ENCODE measurements at places on chromosomes 16 and 17. TPM values are rescaled to one million over a fixed set of nuclear protein-coding genes. Genes with fewer than 3 reads are reported as not detected.

DNA sequence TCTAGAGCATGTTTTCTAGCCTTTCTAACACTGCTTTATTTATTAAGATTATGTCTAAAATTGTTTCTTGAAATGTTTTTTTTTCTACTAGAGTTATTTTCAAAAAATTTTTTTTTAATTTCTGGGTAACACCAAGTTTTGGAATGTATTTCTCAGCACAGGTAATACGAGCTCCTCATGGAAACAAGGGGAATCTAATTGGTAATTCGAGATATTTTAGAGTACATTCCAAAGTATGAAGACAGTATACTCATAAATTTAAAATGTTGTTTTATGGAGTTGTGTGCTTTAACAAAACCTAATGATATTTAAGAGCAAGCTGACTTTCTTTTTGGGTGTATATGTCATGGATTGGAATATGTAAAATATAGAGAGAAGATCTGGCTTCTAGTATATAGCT lies 42.4 kb downstream of the OMG start:
- H3K4me3 ChIP-seq: no peak overlapping the region
- H3K4me1 ChIP-seq: peaks cover 7% of the 10 kb centered on the region
- DNase-seq: no peak
- no peaks in the 10 kb centered on the region for H3K27me3 ChIP-seq
- no peaks in the 10 kb centered on the region for H3K36me3 ChIP-seq
- no peak overlapping the region for H3K27ac ChIP-seq

- no peak overlapping the region for H3K4me3 ChIP-seq
- no peaks in the 10 kb centered on the region for H3K36me3 ChIP-seq
- peaks cover 13% of the 10 kb centered on the region for H3K27me3 ChIP-seq
- no peak overlapping the region for H3K27ac ChIP-seq
- H3K4me1 ChIP-seq: peaks cover 12% of the 10 kb centered on the region
Observed at GRCh38 chr16:17578981-17579874, 108.5 kb upstream of the XYLT1 start.

DNA sequence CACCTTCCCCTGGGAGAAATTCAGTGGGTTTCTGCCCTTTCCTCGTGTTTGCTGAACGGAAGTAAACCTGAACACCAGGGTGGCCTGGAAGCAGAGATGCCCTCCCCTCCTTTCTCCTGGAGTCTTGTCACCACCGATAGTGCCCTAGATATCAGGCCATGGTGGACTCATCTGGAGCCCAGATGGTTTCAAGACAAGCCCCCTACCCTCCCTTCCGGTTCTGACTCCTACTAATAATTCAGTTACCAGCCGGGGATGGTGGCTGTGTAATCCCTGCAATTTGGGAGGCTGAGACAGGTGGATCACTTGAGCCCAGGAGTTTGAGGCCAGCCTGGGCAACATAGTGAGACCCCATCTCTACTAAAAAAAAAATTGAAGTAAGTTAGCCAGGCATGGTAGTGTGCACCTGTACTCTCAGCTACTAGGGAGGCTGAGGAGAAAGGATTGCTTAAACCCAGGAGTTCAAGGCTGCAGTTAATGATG lies 2.4 kb downstream of the ZNF469 start:
- no peak overlapping the region for H3K4me3 ChIP-seq
- peaks cover 26% of the 10 kb centered on the region for H3K4me1 ChIP-seq
- H3K36me3 ChIP-seq: peaks cover 4% of the 10 kb centered on the region
- no peak overlapping the region for H3K27ac ChIP-seq

- H3K36me3 ChIP-seq: peaks cover 6% of the 10 kb centered on the region
- no peaks in the 10 kb centered on the region for H3K27me3 ChIP-seq
- H3K4me3 ChIP-seq: no peak overlapping the region
- peak overlapping the region; percentile 86 for H3K27ac ChIP-seq
Observed at GRCh38 chr17:68909066-68909465, 46.1 kb downstream of the ABCA8 start.

DNA sequence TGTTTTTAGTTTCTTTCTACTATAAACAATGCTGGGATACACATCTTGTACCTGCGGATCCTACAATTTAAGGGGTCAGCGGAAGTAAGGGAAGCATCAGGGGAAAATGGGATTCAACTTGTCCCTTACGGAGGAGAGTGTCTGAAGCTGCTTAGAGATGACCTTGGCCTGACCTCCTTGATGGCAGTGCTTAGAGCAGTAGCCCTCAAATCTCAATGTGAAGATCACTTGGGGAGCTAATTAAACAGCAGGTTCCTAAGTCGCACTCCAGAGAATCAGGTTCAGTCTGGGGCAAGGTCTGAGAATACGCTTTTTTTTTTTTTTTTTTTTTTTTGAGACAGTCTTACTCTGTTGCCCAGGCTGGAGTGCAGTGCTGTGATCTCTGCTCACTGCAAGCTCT lies 9.6 kb upstream of the METTL16 start:
- no peak overlapping the region for H3K4me3 ChIP-seq
- no peak for DNase-seq
- no peak overlapping the region for H3K27ac ChIP-seq
- H3K4me1 ChIP-seq: no peaks in the 10 kb centered on the region
- peaks cover 3% of the 10 kb centered on the region for H3K36me3 ChIP-seq

GRCh38 chr16:89867918-89868317 lies 5.5 kb upstream of the TCF25 start:
- H3K4me1 ChIP-seq: no peaks in the 10 kb centered on the region
- peaks cover 44% of the 10 kb centered on the region for H3K36me3 ChIP-seq
- H3K27ac ChIP-seq: no peak overlapping the region
- no peaks in the 10 kb centered on the region for H3K27me3 ChIP-seq
- DNase-seq: no peak

DNA sequence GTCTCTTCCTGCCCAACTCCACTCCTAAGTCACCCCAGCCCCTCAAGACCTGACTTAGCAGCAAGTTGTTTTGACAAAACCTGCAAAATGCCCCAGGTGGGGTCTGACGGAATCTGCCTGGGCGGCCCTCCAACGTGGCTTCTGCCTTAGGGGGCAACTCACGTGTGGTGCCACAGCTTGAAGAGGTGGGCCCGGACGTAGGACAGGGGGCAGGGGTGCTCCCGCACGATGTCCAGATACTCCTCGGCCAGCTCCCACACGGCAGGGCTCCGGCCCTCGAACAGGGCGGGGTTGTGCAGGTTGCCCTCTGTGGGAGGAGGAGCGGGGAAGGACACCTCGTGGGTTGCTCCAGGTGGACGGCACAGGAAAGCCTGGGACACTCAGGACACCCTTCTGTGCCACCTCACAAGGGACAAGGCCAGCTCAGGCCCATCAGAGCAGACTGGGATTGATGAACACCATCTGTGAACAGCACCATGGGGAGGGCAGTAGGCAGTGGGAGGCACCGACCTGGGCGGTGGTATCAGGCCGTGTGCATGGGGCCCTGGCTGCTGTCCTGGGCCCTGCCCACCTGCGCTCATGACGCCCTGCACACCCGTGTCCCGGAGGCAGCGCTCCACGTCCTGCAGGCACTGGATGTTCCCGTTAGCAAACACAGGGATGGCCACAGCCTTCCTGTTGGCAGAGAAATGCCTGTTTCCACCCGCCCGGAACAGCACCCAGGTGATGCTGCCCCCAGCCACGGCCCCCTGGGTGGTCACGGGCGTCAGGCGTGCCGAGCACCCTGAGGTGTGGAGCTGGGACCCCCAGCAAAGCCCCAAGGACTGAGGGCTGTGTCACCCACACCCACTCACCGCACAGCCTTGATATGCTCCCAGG lies 4.3 kb downstream of the DUS1L start:
- H3K4me3 ChIP-seq: no peak overlapping the region
- no peaks in the 10 kb centered on the region for H3K27me3 ChIP-seq
- DNase-seq: no peak
- H3K36me3 ChIP-seq: peaks cover 64% of the 10 kb centered on the region
- H3K4me1 ChIP-seq: no peaks in the 10 kb centered on the region

DNA sequence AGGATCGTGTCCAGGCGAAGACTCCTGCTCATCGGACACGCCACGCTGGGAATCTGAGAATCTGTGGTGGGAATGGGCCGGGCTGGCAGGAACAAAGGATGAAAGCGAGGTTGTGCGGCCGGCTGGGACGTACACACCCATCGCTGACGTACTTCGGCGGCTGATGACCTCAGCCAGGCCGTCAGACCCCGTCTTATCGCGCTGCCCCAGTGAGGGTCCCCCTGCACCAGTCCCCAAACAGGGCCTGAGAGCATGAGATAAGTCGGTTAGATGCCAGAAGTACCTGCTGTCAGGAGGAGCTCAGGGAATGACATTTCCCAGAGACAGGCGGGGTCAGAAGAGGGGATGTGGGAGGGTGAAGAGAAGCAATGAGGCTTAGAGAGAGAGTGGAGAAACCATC lies 16.0 kb upstream of the SP6 start:
- H3K27ac ChIP-seq: no peak overlapping the region
- H3K36me3 ChIP-seq: no peaks in the 10 kb centered on the region
- peaks cover 77% of the 10 kb centered on the region for H3K27me3 ChIP-seq
- no peak overlapping the region for H3K4me3 ChIP-seq
- H3K4me1 ChIP-seq: peaks cover 12% of the 10 kb centered on the region
- DNase-seq: no peak

DNA sequence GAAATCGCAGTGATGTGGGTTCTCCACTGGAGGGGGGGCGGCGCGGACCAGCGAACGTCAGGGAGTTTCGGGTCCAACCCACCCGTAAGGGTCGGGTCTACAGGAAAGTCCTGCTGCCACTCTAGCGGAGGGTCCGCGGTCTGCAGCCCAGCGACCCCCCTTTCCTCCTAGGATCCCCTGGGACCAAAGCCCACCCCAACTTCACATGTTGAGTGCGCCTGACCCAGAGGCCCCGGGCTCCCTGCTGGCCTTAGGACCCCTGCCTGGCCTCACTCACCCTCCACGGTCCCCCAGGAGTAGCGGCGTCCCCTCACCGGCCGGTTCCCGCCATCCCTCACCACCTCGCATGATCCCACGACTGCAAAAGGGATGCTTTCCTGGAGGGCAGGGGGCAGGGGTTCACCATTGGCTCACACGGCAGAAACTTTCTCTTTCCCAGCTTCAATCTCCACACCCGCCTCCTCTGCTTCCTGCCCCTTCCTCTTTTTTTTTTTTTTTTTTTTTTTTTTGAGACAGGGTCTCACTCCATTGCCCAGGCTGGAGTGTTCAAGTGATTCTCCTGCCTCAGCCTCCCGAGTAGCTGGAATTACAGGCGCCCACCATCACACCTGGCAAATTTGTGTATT lies 3.1 kb downstream of the SEPTIN1 start:
- peaks cover 24% of the 10 kb centered on the region for H3K4me1 ChIP-seq
- H3K36me3 ChIP-seq: peaks cover 44% of the 10 kb centered on the region
- peak overlapping the region; percentile 87 for H3K27ac ChIP-seq
- peak overlapping the region; percentile 99 for H3K4me3 ChIP-seq

GRCh38 chr16:9763505-9763904 lies 418.7 kb downstream of the GRIN2A start:
- no peaks in the 10 kb centered on the region for H3K27me3 ChIP-seq
- no peak for DNase-seq
- no peak overlapping the region for H3K4me3 ChIP-seq
- no peak overlapping the region for H3K27ac ChIP-seq
- H3K36me3 ChIP-seq: no peaks in the 10 kb centered on the region

- peak; percentile 11 for DNase-seq
- H3K27me3 ChIP-seq: no peaks in the 10 kb centered on the region
- no peak overlapping the region for H3K4me3 ChIP-seq
- peaks cover 14% of the 10 kb centered on the region for H3K4me1 ChIP-seq
- no peak overlapping the region for H3K27ac ChIP-seq
Observed at GRCh38 chr16:76487411-76488064, 210.3 kb downstream of the CNTNAP4 start.

DNA sequence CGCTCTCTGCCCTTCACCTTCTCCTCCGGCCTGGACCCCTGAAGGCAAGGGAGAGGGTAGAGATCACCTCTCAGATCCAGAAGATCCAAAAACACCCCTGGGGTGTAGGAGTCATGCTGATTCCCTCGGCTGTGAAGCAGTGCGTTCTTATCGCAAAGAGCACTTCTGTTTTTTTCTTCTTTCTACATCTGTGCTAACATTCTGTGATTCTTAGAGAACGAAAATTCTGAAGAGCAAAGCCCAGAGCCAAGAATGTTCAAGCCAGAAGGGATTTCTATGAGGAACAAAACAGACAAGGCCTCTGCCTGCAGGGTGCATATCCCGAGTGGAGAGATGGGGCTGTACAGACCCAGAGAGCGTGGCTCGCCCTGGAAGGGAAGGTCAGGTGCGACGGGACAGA lies 17.2 kb downstream of the NPTX1 start:
- no peak for DNase-seq
- peaks cover 11% of the 10 kb centered on the region for H3K36me3 ChIP-seq
- peaks cover 47% of the 10 kb centered on the region for H3K27me3 ChIP-seq
- H3K4me3 ChIP-seq: no peak overlapping the region

GRCh38 chr17:27899525-27899924 lies 6.4 kb upstream of the LYRM9 start:
- no peak overlapping the region for H3K27ac ChIP-seq
- DNase-seq: no peak
- H3K4me3 ChIP-seq: no peak overlapping the region
- H3K27me3 ChIP-seq: peaks cover 64% of the 10 kb centered on the region

DNA sequence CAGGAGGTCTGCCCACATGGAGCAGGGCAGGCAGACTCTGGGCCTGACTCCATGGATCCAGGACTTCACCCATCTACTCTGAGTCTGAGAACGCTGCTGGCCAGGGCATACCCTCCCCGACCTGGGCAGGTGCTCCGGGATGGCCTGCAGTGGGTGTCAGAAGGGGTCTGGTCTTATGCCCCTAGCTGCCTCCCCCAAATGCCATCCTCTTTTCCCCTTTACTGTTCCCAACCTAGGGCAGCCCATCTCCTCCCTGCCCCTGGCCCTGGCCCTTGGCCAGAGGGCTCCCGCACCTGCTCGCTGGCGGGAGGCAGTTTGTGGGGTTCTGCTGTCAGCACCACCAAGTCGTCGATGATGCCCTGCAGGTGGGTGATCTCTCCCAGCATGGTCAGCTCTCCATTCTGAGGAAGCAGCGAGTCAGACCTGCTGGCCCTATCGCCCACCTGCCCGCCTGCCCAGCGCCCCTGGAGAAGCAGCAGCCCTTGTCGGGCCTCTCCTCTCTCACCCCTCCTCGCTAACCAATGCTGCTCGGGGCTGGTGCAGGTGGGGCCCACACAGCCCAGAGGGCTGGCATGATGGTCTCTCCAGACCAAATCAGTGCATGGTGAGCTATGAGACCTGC lies 8.2 kb downstream of the MTSS2 start:
- no peak for DNase-seq
- H3K36me3 ChIP-seq: peaks cover 21% of the 10 kb centered on the region

DNA sequence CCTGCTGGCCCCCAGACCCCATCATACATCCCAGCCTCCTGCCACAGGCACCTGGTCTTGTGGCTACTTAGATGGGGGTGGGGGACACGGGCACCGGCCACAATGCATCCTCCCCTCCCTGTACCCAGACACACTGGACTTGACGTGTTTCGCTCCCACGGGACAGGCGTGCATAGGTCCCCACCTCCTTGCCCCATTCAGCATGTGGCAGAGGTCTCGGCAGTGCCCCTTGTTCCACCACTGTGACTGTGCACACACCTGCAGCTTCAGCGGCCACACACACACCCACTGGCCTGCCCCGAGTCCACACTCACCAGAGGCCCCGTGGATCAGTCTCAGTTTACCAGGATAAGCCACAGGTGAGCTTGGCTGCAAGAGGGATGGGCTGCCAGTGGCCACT lies 109.6 kb downstream of the ENGASE start:
- no peaks in the 10 kb centered on the region for H3K36me3 ChIP-seq
- H3K4me1 ChIP-seq: no peaks in the 10 kb centered on the region

GRCh38 chr17:70558821-70559220 lies 389.5 kb downstream of the KCNJ2 start:
- H3K36me3 ChIP-seq: no peaks in the 10 kb centered on the region
- H3K27ac ChIP-seq: no peak overlapping the region
- H3K4me1 ChIP-seq: no peaks in the 10 kb centered on the region
- H3K27me3 ChIP-seq: no peaks in the 10 kb centered on the region
- no peak for DNase-seq

Gene KIF2B
- total RNA-seq: not detected

Gene KRT20
- total RNA-seq: 1.7 TPM

Gene WDR59
- total RNA-seq: 97.3 TPM

Gene SLC39A11
- 60.3 TPM for total RNA-seq

Data from Calu3 (cell line).